ENCODE measurements at places on chromosomes 5 and 9.

DNA sequence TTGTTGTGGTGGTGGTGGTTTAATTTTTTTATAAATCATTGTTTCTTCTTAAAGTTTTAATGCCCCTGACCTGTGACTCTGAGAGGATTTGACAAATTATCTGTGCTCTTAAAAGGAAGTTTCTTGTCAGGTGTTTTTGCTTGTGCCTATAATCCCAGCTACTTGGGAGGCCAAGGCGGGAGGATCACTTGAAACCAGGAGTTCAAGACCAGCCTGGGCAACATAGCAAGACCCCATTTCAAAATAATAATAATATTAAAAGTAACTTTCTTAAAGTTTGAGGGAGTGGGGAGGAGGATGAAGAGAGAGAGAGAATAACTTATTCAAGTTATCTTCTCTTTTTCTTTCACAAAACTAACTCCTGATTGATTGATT, 12.2 kb upstream of the ERMP1 start:
- no peak for DNase-seq

- no peak for DNase-seq
Measured at GRCh38 chr9:77832639-77833038, 184.5 kb upstream of the GNA14 start.

- DNase-seq = no peak
Measured at GRCh38 chr5:72009280-72009679, 98.0 kb upstream of the MAP1B start.

- no peak for DNase-seq
Measured at GRCh38 chr5:96904054-96904931, 28.0 kb downstream of the ERAP2 start.

DNA sequence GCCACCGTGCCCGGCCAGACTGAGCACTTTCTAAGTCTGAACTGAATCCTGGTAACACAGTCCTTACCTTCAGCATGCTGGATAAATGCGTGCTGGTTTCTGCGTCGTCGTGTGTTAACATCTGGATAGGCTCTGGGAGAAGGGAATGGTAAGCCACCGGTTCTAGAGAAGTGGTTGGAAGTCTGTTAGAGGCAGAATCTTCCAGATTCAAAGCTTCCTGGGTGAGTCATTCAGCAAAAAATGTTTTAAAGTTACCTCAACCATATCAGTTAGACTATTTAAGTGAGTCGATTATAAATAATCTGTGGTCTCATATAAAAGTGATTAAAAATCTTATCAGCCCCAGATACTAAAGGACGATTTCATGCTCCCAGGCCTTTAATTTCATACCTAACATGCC, 256.5 kb upstream of the NFIL3 start:
- DNase-seq = no peak

- no peak for DNase-seq
Measured at GRCh38 chr9:113625486-113625885, 162.0 kb downstream of the RGS3 start.

DNA sequence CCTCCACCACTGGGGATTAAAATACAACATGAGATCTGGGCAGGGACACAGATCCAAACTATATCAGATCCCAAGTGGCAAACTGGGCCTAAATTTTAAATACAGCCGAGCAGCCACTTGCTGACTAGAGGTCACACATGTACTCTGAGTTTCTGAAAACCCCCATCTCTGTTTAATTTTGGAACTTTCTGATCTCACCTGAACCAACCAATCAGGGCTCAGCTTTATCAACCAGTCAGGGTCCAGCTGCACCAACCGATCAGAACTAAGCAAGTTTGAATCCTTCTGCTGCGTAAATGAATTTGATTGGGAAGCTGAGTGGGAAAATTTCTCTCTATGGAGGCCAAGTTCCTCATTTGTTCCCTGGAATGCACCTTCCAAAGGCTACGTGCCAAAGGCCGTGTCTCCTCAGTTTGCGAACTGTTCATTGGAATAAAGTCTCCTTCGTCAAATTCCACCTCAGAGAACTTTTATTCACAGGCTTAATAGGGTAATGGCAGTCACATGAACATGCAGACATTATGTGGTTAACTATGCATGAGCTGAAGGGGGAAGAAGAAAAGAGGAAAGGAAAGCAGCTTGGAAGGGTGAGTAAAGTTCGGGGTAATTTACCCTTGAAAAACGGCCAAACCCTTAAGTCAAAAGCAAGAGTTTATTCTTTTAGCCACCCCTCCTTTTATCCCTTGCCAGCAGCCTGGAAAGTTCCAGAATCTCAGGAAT, 3.7 kb downstream of the CD180 start:
- no peak for DNase-seq

GRCh38 chr5:172791286-172791685, 20.3 kb upstream of the DUSP1 start:
- DNase-seq = no peak

- DNase-seq = no peak
Measured at GRCh38 chr5:81854915-81855314, 104.0 kb upstream of the SSBP2 start.

DNA sequence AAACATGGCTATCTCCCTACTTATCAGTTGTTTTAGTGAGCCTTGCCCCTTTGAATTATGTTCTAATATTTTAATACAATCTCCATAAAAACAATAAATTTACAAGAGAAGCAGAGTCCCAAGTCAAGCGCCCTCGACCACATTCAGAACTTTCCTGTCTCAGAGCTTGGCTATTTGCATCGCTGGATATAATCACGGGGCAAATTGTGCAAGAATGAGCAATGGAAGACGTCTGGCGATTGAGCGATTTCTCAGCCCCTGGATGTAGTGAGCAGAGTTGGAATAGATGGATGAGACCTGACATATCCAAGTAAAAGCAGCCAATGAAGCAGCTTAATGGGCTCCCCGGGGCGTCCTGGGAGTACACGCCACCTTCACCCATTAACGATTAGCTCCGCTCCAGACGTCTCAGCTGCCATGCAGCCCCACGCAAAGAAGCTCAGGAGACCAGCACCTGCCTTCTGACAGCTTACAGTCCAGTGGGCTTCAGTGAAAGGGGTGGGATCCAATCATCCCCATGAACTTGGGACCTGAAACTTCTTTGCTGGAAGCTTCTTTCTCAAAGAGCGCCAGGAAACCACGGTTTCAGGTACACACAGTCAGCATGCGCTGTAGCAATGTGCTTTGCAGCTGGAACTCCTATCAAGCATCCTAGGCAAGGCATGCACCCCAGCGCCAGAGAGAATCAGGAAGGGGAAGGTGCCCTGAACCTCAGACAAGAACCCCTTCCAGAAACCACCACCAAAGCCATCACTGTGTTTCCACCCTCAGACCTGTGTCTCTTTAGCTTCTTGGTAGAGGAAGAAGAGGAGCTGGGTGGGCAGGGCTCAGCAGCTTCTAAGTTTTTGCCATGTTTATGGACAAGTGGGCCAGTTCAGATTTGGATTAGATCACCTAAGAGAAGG, 92.0 kb upstream of the IRX4 start:
- DNase-seq = no peak

DNA sequence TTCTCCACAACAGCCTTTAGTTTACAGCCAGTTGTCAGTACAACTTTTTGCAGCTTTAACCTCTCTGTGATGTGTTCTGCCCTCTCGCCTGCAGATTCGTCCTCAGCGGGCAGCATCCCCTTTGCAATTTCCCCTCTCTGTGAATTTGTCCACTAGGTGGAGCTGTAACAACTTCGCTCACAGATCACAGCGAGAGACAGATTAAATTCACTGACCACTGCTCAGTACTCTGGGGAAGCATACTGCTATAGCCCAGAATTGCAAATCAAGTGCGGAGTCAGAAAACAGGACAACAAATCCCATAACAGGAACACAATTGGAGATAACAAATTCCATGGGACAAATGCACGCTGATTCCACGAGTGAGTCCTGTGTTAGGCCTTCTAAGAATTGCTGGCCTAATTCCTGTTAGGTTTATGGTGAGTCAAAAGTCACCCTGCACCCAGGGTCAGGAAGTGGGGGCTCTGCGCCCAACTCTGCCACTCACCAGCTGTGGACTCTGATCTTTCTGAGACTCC, 2124.9 kb downstream of the MAT2B start:
- no peak for DNase-seq

- DNase-seq = peak; percentile 52
Measured at GRCh38 chr9:136482046-136482792, 621 bp downstream of the SEC16A start.

DNA sequence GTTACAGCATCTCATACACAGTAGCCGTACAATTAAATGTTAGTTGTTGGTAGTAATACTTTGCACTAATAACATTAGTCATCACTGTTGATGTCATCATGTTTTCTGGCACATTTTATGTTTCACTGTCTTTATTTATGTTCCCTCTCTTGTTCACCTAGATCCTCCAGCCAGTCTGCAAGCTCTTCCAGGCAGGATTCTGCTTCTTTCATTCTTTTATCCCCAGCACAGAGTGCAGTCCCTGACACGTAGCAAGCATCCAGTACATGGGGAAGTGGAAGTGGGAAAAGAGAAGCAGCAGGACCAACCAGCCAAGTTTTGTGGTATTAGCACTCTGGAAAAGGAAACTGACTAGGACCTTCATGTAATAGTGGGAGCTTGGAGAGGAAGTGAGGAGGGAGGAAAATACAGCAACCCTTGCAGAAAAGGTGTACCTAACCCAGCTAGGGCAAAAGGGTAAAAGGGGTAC, 89.7 kb upstream of the SLC44A1 start:
- DNase-seq = no peak

GRCh38 chr5:38888041-38888440, 42.2 kb downstream of the OSMR start:
- DNase-seq = no peak

GRCh38 chr5:115640274-115640673, 14.4 kb upstream of the TMED7 start:
- no peak for DNase-seq

DNA sequence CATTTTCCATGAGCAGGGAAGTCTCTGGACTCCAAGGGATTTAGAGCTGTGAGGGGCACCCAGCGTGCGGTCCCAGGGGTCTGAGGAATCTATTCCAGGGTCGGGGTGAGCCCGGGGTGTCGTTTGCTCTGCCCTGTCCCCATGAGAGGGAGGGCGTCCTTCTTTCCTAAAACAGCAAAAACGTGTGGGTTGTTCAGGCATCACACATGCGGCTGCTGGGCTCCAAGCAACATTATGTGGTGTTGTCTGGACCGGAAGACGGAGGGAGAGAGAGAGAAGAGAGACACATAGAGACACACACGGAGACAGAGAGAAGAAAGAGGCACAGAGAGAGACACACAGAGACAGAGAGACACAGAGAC, 42.7 kb upstream of the COL5A1 start:
- no peak for DNase-seq

DNA sequence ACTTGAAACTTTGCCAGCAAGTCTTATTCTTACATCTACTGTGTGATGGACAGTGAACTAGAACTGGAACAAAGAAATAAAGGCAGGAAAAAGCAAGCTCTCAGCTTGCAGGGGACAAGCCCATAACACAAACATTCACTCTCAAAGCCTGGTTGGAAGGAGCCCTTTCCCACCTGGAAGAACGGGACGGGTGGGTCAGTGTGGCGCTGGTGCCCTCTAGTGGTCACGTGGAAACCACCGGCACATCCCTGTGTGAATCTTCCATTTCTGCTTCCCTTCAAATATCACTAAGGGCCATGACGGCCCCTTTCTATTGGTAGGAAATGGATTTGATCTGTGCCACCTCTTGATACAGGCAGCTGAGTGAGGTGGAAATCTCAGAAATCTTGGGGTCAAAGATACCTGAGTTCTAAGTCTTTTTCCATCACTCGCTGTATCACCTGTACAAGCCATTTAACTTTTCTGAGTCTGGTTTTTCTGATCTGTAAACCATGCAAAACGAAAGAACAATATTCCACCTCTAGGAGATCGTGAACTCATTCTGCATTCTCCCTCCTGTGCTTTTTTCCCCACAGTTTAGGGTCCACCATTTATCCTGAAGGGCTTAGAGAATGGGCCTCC, 211.6 kb downstream of the MSX2 start:
- peak; percentile 20 for DNase-seq

DNA sequence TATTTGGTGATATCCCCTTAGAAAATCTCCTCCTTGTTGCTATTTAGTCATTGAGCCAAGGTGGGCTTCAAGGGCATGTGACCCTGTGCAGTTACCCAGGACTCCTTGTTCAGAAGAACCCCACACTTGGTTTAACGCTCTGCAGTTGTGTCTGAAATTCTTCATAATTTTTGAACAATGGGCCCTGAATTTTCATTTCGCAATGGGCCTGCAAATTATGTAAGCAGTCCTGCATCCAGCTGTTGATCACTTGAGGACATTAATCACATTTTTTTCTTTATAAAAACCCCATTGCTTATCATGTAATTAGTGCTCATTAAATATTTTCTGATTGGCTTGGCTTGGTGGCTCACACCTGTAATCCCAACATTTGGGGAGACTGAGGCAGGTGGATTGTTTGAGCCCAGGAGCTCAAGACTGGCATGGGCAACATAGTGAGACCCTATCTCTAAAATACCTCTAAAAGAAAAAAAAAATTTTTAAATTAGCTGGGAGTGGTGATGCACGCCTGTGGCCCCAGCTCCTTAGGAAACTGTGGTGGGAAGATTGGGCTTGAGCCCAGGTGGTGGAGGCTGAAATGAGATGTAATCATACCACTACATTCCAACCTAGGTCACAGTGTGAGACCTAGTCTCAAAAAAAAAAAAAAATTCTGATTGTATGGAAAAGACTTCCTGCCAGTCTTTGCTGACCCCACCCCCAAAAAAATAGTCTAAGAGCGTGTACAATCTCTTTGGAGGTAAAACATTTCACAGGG, 194.2 kb upstream of the HAPLN1 start:
- DNase-seq = no peak

DNA sequence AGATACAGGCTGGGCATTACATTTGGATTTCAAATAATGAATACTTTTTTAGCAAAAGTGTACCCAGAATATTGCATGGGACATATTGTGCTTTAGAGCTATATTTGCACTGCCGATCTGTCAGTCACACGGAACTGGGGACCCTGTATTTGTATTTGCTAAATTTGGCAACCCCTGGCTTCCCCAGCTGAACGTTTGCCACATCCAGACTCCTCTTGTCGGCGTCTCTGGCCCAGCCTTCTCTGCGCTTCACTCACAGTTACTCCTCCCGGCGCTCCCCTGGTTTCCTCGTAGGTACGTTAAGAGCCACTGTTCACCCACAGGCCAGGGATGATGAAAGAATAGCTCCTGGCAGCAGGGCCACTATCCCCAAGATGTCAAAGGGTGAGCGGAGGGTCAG, 58.7 kb downstream of the NSUN2 start:
- DNase-seq = no peak

DNA sequence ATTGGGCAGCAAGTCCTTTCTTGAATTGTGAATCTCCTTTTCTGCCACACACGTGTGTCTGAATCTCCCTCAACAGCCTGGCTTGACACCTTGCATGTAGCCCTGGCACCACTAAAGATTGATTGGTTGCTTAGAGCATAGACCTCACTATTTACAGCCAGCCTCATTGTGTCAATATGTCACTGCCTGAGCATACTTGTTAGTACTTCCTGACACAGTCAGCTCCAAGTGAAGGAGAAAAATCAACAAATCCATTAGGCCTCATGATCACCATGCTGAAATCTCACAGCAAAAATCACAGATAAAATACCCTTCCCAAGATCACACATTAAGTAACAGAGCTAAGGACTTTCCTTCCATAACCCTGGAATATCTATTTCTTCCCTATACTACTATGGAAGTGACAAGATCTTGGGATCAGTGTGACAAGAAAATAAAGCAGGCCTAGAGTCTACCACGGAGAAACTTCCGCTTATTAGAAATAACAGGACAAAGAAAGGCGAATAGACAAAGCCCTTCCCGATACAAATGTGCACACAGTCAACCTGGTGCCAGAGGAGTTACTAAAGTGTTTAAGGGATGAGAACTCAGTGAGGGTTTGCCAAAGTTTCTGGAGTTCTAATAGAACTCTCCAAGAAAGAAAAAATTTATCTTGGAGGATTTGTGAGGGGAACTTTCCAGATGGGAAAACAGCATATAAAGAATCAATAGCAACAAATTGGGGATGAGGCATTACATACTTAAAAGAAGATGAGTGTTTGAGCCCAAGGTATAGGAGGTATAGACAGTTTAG, 5.6 kb upstream of the ARL15 start:
- no peak for DNase-seq

All from CD4-positive, alpha-beta T cell treated with Interleukin-1 beta for 1 hour (primary cell).